CD8-positive, alpha-beta memory T cell (primary cell): ENCODE measurements at places on chromosomes 3 and 15. TPM values are rescaled to one million over a fixed set of nuclear protein-coding genes. Genes with fewer than 3 reads are reported as not detected.

DNA sequence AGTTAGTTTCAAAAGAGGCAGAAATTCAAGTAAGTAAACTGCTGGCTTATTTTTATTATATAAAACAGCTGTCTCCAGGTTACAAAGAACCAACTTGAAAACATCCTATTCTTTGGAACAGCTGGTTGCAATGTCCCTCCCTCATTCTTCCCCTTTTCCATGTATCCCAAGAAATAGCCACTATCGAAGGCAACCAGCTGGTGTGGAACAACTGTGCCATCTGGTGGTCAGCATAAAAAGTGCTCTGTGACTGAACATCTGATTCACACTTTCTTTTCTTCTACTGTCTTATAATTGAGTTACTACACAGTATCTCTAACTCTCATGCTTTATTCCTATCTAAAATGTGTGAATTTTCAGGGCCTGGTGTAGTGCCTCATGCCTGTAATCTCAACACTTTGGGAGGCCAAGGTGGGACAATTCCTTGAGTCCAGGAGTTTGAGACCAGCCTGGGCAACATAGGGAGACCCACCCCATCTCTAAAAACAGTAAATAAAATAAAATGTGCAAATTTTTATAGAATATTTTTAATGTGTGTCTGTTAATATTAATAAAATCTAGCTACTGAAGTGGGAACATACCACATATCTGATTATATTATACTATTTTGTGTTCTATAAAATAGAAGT is 9.6 kb downstream of the OSBPL11 start:
- H3K27ac ChIP-seq: no peak overlapping the region
- no peak overlapping the region for H3K4me3 ChIP-seq
- H3K4me1 ChIP-seq: no peaks in the 10 kb centered on the region

- no peak for DNase-seq
- no peaks in the 10 kb centered on the region for H3K36me3 ChIP-seq
- no peak overlapping the region for H3K27ac ChIP-seq
These were observed 270.4 kb upstream of the CTDSPL start for GRCh38 chr3:37591116-37591781.

GRCh38 chr15:88020806-88021205 is 235.7 kb downstream of the NTRK3 start:
- no peaks in the 10 kb centered on the region for H3K36me3 ChIP-seq
- no peak overlapping the region for H3K27ac ChIP-seq
- no peaks in the 10 kb centered on the region for H3K27me3 ChIP-seq

- no peaks in the 10 kb centered on the region for H3K27me3 ChIP-seq
- H3K4me1 ChIP-seq: no peaks in the 10 kb centered on the region
- DNase-seq: no peak
- H3K36me3 ChIP-seq: no peaks in the 10 kb centered on the region
- no peak overlapping the region for H3K27ac ChIP-seq
These were observed 11.7 kb downstream of the IQCF1 start for GRCh38 chr3:51891242-51892039.

DNA sequence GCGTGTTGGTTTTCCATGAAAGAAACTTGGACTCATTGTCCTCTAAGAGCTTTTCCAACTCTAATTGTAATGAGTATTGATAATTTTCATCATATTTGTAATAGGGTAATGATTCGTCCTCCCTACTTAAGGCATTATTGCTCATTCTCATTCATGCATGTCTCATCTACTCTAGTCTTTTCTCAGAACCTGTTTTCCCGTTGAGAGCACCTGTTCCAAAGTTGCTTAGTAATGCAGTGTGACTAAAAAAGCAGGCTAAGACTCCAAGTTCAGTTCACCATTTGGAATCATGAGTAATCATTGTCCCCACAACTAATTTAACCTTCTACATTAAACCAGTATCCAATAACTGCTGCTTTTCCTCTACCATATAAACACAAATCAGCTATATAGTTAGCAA is 84.0 kb downstream of the FILIP1L start:
- H3K4me3 ChIP-seq: no peak overlapping the region
- no peaks in the 10 kb centered on the region for H3K36me3 ChIP-seq
- no peaks in the 10 kb centered on the region for H3K27me3 ChIP-seq
- no peak for DNase-seq
- H3K4me1 ChIP-seq: no peaks in the 10 kb centered on the region
- H3K27ac ChIP-seq: no peak overlapping the region

- H3K36me3 ChIP-seq: no peaks in the 10 kb centered on the region
- H3K4me3 ChIP-seq: no peak overlapping the region
- no peaks in the 10 kb centered on the region for H3K27me3 ChIP-seq
- H3K4me1 ChIP-seq: no peaks in the 10 kb centered on the region
- DNase-seq: no peak
- no peak overlapping the region for H3K27ac ChIP-seq
These were observed 443.7 kb downstream of the NR2F2 start for GRCh38 chr15:96774216-96774615.

DNA sequence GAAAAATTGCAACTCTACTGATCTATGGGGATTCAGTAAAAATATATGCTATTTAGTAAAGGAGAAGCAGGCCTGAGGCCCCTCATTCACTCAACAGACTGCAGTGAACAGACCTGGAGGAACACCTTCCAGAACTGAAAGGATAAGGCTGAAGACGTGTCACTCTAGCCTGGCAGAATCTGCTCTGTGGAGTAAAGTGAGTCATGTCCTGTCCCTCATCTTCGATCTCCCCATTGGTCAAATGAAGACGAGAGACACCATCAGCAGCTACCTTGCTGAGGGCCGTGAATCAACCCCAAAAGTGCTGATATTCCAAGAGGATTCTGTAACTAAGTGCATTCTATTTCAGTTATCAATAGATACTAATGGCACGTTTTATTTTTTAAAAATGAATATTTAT is 359.7 kb downstream of the FGF12 start:
- no peak overlapping the region for H3K4me3 ChIP-seq
- no peak overlapping the region for H3K27ac ChIP-seq
- DNase-seq: no peak
- no peaks in the 10 kb centered on the region for H3K36me3 ChIP-seq
- H3K4me1 ChIP-seq: no peaks in the 10 kb centered on the region

- peaks cover 8% of the 10 kb centered on the region for H3K36me3 ChIP-seq
- peaks cover 32% of the 10 kb centered on the region for H3K4me1 ChIP-seq
- H3K4me3 ChIP-seq: no peak overlapping the region
- DNase-seq: no peak
These were observed 49.6 kb upstream of the ICE2 start for GRCh38 chr15:60528530-60528929.

Gene MESP2
- not detected for total RNA-seq

Gene ISLR2
- not detected for total RNA-seq

Gene AGBL1
- total RNA-seq: not detected
